ENCODE measurements at places on chromosomes 5 and 9.

DNA sequence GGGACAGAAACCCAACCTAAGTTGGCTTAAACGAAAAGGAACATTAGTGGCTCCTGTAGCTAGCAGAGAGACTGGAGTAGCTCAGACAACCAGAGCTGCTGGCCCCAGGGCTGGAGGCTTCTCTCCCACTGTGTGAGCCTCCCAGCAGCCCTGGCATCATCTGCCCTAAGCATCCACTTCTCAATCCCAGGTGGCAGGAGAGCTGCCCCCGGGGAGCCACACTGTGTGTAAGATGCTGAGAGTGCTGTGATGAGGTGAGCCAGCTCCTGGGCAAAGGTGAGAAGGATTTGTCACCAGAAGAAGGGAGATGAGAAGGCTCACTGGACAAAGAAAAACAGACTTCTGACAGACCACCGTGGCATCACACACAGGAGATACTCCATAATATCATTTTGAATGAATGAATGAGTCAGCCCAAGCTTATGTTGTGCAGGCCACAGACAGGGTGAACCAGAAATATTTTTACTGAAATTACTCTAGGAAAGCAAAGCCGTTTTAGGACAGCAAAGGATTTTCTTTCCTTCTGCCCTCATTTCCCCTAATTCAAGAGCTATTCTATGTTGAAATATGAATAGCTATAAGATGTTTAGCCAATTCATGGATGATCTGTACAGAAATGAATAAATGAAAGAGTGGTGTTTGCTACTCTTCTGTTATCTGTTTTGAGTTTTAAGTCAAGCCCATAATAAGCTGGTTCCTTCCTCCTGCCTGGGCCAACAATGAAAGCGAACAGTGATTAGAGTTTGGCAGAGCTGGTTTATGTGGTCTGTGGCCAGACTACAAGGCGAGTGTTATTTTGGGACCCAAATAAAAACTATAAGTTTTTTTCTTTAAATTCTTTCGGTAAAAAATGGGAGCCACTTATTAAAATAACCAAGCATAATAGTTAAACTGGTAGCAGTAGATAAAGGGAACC lies 57.4 kb upstream of the ECM2 start:
- DNase-seq, result no peak

DNA sequence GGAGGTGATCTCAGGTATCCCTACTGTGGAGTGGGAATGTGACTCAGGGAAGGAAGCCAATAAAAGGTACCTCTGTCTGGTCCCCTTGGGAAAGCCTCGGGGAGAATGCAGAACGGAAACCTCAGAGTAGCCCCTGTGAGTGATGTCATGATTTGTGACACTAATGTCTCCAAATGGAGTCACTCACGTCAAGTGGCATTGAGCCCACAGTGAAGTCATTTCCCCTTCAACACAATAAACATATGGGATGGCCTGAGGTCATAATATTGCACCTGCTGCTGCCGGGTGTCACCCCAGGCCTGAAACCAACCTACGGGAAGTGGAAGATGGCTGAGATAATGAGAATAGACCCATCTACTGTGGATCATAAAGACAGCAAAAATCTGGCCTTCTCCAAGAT lies 75.9 kb upstream of the GOLM1 start:
- DNase-seq, result no peak

- no peak for DNase-seq
Measured at GRCh38 chr5:55308254-55308836, 556 bp downstream of the MTREX start.

DNA sequence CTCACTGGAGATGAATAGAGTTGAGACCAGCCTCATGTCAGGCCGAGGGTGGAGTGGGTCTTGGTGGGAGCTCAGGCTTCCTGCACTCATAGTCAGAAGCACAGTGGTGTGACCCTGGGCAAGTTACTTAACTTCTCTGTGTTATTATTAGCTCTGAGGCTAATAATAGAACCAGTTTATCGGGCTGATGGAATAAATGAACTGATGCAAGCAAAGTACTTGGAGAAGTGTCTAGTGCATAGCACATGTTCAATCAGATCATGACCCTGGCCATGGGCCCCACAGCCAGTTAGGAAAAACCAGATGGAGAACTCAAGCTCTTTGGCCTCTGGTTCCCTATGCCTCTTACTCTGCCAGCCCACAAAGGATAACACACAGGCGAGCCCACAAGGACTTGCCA lies 45.3 kb upstream of the OSMR start:
- DNase-seq, result no peak

GRCh38 chr9:129317179-129318011 lies 139.3 kb upstream of the IER5L start:
- DNase-seq, result no peak

GRCh38 chr9:136693490-136694162 lies 6.4 kb upstream of the AGPAT2 start:
- no peak for DNase-seq

DNA sequence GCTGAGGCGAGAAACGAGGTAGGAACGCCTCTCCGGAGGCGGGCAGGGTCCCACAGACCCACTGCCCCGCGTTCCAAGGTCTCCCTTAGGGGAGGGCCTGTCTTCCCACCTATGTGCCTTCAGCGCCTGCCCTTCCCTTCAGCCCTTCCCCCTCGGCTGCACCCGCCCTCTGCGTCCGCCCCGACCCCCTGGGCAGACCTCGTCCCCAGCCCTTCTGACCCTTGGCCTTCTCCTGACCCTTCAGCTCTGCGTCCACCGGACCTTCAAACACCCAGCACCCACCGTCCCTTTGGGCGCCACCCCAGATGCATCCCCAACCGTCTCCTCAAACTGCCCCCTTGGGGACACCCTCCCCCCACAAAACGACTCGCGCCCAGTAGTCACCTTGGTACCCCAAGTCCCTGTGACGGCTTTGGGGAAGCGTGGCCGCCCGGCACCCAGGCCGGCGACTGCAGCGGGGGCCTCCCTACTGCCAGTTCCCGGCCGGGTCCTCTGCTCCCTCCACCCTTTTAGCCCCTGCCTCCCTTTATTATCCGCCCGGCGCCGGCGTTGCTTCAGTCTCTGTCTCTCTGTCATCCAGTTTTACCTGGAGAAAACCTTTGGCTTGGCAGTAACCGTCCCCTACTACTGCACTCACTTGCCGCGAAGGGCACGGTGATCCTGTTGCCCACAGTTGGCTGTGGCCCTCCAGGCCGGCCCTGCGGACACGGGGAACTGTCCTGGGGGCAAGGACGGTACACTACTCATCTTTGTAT lies 421 bp downstream of the RUSC2 start:
- DNase-seq, result no peak

GRCh38 chr5:168047043-168047668 lies 244.3 kb upstream of the WWC1 start:
- no peak for DNase-seq

- DNase-seq, result no peak
Measured at GRCh38 chr5:55820488-55820887, 30.7 kb upstream of the IL31RA start.

Data from activated CD4-positive, CD25-positive, alpha-beta regulatory T cell treated with anti-CD3 and anti-CD28 coated beads, Interleukin-2, amount 50 U/mL, for 16 hours (primary cell).